ENCODE measurements at places on chromosomes 6 and 20.

DNA sequence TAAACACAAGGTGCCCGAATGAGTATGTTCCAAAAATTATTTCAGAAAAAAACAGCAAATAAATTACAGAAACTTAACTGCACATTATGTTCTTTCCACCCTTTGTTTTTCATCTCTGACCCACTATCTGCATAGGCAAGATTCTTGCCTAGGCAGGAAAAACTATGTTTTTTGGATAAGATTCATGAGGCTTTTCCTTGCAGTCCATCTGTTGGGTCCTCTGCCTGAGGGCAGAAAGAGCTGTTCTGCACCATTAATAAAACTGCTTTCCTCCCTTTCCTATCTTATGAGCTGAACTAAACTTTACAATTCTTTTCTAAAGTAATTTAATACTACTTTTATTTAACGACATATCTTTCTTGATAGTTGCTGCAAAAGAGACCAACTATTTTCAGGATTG lies 21.1 kb downstream of the ENPP1 start:
- no peak for DNase-seq

GRCh38 chr6:9161731-9162130 lies 726.4 kb upstream of the SLC35B3 start:
- DNase-seq: no peak

- no peak for DNase-seq
Measured at GRCh38 chr20:60271597-60271996, 313.4 kb downstream of the CDH26 start.

DNA sequence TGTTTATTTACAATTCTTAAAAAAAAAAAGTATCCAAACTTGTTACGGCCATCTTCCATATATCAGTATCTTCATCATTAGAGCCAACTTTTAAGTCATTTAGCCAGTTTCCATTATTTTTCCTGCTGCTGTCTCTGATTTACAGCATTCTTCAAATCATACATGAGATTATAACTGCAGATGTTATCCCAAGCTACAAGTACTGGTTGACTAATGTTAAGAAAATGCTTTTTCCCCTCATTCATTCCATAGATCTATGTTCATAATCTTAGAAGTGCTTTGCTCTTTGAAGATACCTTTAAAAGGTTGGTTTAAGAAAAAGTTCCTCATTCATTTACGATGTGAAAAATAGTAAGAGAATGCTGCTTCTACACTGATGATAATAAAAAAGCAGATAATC lies 158.7 kb downstream of the RNGTT start:
- no peak for DNase-seq

DNA sequence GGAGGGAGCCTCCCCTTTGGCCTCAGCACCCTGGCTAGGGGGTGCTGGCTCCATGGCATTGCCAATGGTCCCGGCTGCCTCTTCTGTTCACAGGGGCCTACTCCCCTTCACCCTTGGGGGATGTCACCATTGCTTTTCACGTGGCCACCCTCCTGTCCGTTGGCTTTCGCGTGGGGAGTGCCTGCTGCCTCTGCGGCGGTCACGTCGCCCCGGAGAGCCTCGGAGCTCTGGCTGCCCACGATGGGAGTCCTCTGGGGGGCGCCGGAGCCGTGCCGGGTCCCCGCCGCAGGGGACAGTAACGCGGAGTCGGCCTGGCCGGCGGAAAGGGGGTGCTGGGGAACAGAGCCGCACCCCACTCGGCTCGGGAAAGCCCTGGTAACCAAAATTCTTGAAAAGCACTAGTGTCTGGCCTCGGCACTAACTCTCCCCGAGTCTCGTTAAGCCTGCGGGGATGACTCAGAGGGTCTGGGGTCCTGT lies 661 bp upstream of the HEBP2 start:
- DNase-seq: no peak

DNA sequence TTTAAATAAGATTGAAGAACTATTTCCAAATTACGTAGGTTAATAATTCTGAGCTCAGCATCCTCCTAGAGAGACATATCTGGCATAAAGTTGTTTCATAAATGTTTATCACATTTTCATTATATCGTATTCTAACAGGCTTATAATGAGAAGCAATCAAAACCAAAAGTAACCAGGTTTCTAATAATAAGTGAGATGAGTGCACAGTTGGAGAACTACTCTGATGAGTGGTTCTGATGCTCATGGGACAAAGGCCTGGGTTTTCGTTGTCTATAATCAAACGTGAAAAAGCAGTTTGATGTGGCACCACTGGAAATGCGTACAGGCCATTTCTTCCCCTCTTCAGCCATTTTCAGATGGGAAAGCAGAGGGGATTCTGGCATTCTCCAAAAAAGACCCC lies 4.7 kb upstream of the SERPINB6 start:
- no peak for DNase-seq

DNA sequence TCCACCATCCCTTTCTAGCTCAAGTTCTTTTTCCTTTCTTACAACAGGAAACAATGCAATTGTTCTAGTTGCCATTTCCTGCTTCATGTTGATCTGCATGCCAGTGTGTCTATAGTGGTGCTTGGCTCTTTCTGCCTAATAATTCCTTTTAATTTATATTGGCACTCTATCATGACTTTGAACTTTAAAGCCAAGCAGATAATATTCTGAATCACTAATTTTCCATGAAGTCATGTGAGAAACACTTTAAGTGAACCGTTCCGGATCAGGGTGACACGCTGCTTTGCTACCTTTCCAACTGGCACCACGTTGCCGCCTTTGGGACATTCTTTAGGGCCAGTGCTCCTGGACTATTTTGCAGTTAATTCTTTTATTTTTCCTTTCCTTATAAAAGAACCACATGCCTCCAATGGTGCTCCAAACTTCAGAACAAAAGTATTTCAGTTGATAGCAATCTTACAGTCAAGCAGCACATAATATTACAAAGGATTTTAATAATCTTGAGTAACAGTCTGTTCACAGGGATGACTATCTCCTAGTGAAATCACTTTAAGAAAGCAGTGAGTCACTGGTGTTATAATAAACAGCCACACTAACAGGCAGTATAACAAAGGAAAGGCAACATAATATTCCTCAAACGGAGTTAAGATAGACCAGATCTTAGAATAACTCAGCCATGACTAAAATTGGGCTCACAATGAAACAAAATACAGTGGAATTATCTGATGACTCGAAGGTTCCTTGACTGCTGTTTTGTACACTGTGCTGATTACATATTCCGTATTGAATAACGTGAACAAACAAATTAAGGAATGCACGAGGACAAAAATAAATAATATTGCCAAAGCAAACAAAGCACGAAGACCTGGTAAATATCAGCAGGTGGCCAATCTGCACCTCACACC lies 19.0 kb upstream of the BLOC1S5 start:
- DNase-seq: no peak

Measured in NCI-H187 treated with DMSO at 0.1 percent for 48 hours (cell line).